ENCODE measurements at places on chromosomes 1 and 21.
A peak's percentile ranks its signal among the peaks of the same experiment; 100 is the strongest.

- DNase-seq: no peak
These were observed 42.1 kb upstream of the NBPF3 start for GRCh38 chr1:21397813-21398188.

GRCh38 chr1:204079608-204079999 lies 6.7 kb downstream of the SOX13 start:
- no peak for DNase-seq

- DNase-seq: no peak
These were observed 11.7 kb upstream of the NR5A2 start for GRCh38 chr1:200015811-200016210.

GRCh38 chr1:217040711-217041455 lies 317.7 kb upstream of the ESRRG start:
- DNase-seq: no peak

DNA sequence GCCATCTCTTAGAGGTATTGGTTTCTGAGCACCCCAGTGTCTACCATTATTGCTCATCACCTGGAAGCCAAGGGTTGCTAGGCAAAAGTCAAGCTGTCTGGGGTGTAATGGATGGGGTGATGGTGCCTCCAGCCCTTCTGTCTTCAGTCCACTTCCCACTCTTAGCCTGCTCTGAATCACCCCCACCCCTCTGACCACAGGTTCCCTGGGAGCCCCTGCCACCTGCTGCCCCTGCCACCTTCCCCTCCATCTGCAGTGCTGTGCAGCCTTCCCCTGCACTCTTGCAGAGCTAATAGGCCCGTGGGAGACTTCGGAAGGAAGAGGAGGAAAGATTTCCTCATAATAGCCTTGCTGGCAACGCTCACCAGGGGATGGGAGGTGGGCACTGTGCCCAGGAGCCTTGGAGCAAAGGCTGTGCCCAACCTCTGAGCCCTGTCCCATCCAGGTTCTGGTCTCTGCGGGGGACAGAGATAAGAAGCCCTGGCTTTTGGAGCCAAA lies 35.5 kb downstream of the CAPN2 start:
- no peak for DNase-seq

DNA sequence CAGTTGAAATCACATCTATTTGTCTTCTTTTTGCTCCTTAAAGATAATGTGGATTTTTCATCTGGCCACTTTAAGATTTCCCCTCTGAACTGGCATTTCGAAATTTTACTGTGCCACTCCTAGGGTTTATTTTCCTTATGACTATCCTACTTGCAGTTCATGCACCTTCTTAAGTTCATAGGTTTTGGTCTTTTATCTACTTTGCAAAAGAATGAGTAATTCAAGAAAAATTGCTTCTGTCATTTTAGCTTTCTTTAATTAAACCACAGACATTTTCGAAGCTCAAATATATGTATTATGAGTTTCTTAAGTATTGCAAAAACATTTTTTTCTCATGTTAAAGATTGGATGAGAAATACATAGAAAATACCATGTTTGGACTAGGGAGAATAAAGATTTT lies 1244.8 kb upstream of the TMPRSS15 start:
- no peak for DNase-seq

DNA sequence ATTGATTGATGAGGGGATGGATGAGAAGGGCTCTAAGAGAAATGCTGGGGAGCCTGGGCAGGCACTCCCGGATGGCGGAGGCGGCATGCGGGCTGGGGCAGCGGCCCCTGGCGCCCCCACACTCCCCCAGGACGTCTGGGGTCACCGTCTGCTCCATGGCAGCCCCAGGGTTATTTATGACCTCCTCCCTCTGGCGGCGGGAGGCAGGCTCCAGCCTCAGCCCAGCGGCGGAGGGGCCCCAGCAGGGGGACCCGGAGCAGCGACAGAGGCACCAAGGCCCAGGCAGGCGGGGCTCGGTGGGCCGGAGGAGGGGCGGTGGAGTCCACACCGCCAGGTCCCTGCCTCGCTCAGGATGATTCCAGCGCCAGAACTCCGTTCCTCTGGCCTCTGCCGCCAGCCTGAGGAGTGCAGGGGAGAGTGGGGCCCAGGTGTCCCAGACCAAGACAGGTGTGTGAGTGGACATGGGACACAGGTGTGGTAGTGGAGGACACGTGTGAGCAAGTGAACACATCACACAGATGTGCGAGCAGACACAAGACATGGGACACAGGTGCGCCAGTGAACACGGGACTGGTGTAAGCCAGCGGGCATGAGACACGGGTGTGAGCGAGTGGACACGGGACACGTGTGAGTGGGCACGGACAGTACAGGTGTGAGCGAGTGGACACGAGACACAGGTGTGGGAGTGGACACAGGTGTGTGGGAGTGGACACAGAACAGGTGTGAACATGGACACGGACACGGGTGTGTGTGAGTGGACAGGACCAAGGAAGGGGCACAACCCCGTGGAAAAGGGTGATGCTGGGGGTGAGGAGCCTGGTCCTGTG lies 2.5 kb upstream of the SAMD11 start:
- no peak for DNase-seq

- DNase-seq: no peak
These were observed 33.2 kb upstream of the BTG2 start for GRCh38 chr1:203271962-203272632.

- DNase-seq: no peak
These were observed 149.0 kb downstream of the TGFBR3 start for GRCh38 chr1:91736715-91737615.

- DNase-seq: no peak
These were observed 12.1 kb downstream of the MCM3AP start for GRCh38 chr21:46273341-46273740.

- no peak for DNase-seq
These were observed 107.4 kb downstream of the MATN1 start for GRCh38 chr1:30615816-30616590.

DNA sequence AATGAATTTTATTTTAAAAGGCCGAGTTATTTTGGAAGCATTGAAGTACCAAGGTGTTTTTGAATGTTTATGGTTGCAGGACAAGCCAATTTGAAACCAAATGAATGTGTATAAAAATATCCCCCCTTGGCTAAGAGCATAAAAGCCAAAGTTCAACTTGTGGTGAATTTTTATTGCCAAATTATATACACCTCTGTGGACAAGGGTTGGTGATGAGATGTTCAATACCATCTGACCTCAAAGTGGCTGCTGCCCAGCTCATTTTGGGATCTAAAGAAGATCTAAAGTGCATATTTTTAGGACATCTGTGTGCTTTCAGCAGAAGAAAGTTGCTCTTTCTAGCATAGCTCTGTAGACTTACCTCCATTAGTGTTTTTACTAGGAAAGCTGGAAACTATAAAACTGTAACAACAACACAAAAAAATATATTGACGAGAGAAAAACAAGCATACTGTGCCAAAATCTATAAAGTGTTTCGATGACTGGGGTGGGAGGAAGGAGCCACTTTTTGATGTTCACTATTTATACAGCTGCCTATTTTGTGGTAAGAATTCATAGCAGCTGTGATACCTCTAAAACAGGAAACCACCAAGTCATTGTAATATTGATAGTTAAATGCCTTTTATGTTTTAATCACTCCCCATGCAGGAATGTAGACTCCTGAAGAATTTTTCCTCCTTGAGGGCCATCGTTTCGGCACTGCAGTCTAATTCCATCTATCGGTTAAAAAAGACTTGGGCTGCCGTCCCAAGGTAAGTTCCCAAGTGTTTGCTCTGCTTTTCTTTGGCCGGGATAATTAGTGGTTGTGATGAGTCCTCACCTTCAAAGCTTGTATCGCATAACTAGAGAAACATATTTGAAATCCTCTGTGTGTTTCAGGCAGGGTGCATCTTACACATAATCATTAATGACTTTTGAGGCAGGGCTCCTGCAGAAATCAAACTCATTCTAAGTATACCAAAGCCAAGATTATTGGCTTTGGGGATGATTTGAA lies 83.2 kb downstream of the RGL1 start:
- DNase-seq: no peak

- DNase-seq: no peak
These were observed 42.6 kb downstream of the UBE2G2 start for GRCh38 chr21:44758781-44759627.

DNA sequence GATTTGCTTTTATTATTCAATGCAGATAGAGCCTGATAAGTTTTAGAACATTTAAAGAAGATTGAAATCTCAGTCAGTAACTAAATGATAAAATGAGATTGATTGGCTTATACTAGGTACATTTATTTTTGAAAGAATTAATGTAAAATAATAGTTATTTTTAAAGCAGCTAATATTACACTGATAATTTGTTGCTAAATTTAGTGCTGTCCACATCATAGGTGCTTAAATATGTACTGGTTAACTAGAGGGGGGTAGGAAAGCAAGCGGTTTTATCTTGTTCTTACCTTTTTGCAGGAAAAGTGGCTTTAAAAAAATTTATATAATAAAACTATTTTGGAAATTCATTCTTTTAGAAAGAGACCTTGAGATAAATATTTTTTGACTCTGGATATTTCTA lies 40.4 kb upstream of the RWDD3 start:
- no peak for DNase-seq

GRCh38 chr1:85295654-85296053 lies 19.2 kb upstream of the BCL10 start:
- no peak for DNase-seq

- DNase-seq: no peak
These were observed 28.2 kb downstream of the RUNX1 start for GRCh38 chr21:35020902-35021301.

DNA sequence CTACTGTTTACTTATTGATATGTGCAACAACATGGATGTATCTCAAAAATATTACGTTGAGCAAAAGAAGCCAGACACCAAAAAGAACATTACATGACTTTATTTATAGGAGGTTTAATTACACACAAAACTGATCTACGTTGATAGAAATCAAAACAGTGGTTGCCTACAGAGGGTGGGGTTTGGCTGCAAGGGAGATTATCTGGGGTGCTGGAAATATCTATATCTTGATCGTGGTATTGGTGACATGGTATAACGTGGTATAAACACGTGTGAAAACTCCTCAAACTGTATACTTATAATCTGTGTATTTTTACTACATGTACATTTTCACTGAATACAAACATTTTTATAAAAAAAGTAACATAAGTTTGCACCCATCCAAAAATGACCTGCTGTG lies 38.9 kb downstream of the S1PR1 start:
- no peak for DNase-seq

GRCh38 chr1:36268981-36269380 lies 37.2 kb upstream of the SH3D21 start:
- DNase-seq: no peak

DNA sequence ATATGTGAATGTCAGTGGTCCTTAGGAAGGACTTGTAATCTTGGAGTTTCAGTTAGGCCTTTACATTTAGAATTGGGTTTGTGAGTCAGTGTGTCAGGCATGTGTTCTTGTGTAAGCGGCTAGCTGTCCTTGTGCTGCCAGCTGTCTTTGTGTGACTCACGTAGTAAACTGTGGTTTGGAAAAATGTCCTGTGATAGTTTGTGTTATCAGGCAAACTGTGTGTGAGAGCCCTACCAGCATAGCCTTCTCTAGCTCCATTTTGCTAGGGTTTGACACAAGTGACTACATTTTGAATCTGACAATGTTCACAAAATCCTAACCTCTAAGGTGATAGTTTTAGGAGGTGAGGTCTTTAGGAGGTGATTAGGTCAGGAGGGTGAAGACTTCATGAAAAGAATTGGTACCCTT lies 6.9 kb upstream of the SLC35D1 start:
- peak; percentile 94 for DNase-seq

DNA sequence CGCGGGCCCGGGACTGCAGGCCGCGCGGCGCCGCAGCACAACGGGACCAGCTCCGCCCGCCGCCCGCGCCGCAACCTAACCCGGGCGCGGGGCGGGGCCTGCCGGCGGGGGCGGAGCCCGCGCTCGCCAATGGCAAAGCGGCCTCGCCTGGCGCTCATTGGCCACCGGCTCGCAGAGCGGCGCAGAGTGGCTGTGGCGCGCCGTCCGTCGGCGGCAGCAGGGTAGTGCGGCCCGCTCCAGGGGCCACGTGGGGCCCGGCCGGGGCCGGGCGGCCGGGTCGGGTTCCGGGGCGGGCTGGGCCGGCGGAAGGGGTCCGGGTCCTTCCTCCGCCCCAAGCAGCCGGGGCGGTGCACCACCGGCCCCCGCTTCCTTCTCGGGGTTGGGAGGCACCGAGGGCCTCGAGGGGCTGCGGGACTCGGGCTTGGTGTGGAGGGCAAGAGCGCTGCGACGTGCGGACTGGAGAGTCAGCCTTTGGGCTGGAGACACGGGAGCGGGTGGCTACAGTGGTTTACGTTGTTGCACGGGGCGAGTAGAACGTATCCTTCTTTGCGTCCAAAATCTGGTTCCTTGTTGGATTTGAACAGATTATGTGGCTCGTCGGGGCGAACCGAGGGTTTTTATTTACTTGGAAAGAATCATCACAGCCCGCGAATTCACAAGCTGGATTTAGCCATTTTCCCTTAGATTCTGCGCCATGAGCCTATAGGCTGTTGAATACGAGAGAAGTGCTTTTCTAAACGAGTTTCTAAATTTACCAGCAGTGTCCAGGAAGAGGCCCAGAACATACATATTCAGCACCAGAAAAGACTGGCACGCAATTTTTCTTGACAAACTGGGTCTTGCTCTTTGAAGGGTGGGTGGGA lies at the start of gene SRM:
Gene SRM (minus strand): TSS at position 51 of the 863 bp plus-strand sequence. CDS start 75 bp downstream, outside the sequence.
- peak; percentile 46 for DNase-seq

- no peak for DNase-seq
These were observed 569 bp upstream of the WARS2 start for GRCh38 chr1:119141020-119141424.

DNA sequence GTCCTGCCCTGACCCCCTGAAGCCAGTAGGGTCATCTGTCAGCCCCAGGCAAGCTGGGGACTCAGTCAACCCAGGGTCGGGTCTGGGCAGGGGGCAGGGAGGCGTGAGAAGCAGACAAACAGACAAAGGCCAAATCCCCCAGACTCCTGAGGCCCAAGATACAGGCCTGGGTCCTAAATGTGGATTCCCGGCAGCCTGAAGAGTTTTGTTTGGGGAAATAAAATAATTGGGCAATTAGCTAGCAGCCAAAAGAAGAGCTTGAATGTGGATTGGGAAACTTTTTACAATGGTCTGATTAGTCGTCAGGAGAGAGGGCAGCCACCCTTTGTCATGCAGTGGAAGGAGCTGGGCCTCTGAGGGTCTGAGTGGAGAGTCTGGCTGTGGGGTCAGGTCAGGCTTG lies 4.5 kb upstream of the LEFTY2 start:
- DNase-seq: no peak
